ENCODE measurements at places on chromosomes 16 and 17. TPM values are rescaled to one million over a fixed set of nuclear protein-coding genes. Genes with fewer than 3 reads are reported as not detected.

SNX20 gene
- 29.0 TPM for polyA plus RNA-seq

SYNRG gene
- polyA plus RNA-seq, result 56.5 TPM

KCNJ16 gene
- not detected for polyA plus RNA-seq

MLLT6 gene
- polyA plus RNA-seq, result 5.5 TPM

DPEP3 gene
- polyA plus RNA-seq, result not detected

IGF2BP1 gene
- polyA plus RNA-seq, result not detected

HEATR9 gene
- not detected for polyA plus RNA-seq

ACSM5 gene
- polyA plus RNA-seq, result not detected

CNTNAP1 gene
- not detected for polyA plus RNA-seq

CBX2 gene
- not detected for polyA plus RNA-seq

NEK8 gene
- polyA plus RNA-seq, result 20.3 TPM

TBC1D3I gene
- 0.22 TPM for polyA plus RNA-seq

KRT40 gene
- not detected for polyA plus RNA-seq

VMO1 gene
- polyA plus RNA-seq, result not detected

MEOX1 gene
- not detected for polyA plus RNA-seq

ITGB4 gene
- polyA plus RNA-seq, result 0.80 TPM

RAD51D gene
- polyA plus RNA-seq, result 9.0 TPM

MARCHF10 gene
- not detected for polyA plus RNA-seq

NPW gene
- polyA plus RNA-seq, result not detected

TUBB3 gene
- polyA plus RNA-seq, result 0.99 TPM

FAM171A2 gene
- polyA plus RNA-seq, result 0.29 TPM

TP53TG3 gene
- polyA plus RNA-seq, result not detected

All from naive B cell (primary cell).